ENCODE measurements at places on chromosomes 7 and 10. TPM values are rescaled to one million over a fixed set of nuclear protein-coding genes. Genes with fewer than 3 reads are reported as not detected.
A peak's percentile ranks its signal among the peaks of the same experiment; 100 is the strongest.

GRCh38 chr7:70506434-70506833 lies 625.5 kb upstream of the GALNT17 start:
- H3K4me3 ChIP-seq: no peak overlapping the region
- no peak overlapping the region for H3K27ac ChIP-seq
- H3K27me3 ChIP-seq: no peaks in the 10 kb centered on the region

DNA sequence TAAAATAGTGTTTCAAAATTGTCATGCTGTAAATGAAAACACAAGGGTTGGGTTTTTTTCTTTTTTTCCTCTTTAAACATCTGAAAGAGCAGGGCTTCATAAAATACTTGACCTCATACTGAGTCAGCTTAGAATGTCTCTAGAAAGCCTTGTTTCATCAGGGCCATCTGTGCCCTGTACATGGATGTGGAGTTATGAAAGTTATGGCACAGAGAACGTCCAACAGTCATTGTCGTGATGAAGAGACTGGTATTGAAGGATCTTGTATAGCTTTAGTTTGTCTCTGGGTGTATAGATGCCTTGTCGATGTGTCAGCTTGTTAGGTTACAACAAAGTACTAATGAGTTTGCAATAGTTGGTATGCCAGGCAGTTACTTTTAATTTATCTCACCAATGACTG lies 127.3 kb downstream of the FAM204A start:
- no peaks in the 10 kb centered on the region for H3K36me3 ChIP-seq
- peaks cover 35% of the 10 kb centered on the region for H3K4me1 ChIP-seq
- no peak for DNase-seq

RBP3 gene
- not detected for total RNA-seq

CRCP gene
- 38.0 TPM for total RNA-seq

DNA sequence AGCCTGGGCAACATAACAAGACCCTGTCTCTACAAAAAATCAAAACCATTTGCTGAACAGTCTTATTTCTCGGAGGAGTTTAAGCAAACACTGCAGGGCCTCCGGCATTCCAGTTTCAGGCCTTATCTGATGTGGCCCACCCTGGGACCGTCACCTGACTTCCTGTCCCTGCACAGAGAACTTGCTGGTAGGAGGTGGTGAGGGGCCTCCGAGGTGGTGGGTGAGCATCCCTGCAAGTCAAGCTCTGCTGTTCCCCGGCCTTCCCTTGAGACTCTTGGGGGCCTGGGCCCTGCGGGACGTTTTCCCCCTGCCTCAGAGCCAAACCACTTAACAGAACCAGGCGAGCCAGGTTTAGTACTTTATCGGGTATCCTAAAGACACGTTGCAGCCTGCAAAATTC lies 44.5 kb upstream of the AP5Z1 start:
- DNase-seq: no peak
- no peaks in the 10 kb centered on the region for H3K27me3 ChIP-seq
- H3K27ac ChIP-seq: no peak overlapping the region
- no peaks in the 10 kb centered on the region for H3K36me3 ChIP-seq

DNA sequence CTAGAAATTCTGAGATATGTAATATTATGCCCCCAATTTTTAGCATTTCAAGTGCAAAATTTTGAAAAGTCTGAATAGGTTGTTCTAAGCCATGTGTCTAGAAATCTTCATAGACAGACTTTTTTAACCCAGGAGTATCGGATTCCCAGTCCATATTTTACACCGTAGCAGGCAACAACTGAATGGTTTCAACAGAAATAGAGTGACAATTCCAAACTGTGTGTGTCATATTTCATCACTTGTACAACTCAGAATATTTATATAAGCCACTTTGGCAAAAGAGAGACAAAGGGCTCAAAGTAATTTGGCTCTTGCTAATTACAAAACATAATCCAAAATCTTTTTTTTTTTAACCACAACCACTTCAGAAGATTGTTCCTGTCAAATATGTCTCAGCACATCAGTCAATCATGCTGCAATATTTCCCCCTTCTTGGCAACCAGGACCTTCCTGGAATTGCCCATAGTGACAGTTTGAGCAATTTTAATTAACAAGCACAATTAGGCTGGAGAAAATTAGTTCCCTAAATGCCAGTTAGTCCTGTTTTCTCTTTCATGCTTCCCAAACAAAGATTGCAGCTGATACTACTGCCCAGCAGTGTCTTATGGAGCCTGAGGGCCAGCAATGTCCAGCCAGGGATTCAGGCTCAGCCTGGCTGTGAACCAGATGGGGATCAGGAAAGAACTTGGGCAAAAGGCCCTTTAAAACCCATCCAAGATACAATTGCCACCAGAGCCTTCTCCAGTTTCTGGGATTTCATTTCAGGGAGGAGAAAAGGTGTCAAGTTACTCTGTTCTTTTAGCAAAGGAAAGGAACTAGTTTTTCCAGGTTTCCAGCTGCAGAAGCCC lies 533.3 kb upstream of the GHITM start:
- no peaks in the 10 kb centered on the region for H3K27me3 ChIP-seq
- H3K36me3 ChIP-seq: no peaks in the 10 kb centered on the region
- H3K27ac ChIP-seq: no peak overlapping the region
- peaks cover 16% of the 10 kb centered on the region for H3K4me1 ChIP-seq
- DNase-seq: no peak

- H3K36me3 ChIP-seq: no peaks in the 10 kb centered on the region
- H3K4me3 ChIP-seq: no peak overlapping the region
- peaks cover 28% of the 10 kb centered on the region for H3K4me1 ChIP-seq
- DNase-seq: no peak
- H3K27ac ChIP-seq: peak overlapping the region; percentile 31
These were observed 54.6 kb downstream of the FHIP2A start for GRCh38 chr10:114876169-114876568.

DNA sequence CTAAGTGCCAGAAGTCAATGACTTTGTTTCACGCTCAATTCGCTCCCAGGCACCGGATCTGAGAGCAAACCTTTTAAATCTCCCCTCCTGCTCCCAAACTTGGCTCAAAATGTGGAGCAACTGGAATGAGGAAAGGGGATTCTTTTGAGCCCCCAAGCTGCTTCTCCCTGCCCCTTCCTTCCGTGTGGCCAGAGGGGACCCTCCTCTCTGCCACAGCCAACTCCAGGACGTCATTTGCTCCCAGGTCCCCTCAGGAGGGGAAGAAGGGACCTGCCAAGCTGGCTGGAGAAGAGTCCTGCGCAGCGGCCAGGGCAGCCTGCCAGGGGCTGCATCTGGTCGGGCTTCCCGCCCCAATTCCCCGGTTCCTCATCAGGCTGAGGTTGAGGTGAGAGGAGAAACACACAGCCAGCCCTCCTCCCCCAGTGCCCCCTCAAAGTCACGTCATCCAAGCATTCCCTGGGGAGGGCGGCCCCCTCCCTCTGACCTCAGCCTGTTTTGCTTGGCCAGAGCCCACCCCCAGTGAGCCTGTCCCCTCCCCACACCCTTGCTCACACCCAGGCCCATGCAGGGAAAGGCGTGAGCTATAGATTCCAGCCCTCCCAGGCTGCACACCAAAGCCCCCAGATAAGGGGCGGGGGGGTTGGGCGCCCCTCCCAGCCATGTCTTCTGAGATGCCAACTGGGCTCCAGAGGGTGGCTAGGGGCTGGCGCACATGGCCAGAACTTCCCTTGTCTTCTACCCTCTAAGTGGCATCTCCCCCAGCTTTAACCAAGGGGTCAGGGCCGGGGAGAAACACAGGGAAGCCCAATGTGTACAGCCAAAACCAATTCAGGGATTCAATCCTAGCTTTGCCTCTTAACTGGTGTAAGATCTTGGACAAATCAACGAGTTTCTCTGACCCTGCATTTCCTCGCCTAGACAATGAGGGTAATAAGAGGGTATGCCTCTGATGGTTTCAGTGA lies 35.0 kb downstream of the SH3PXD2A start:
- no peak for DNase-seq
- H3K36me3 ChIP-seq: no peaks in the 10 kb centered on the region
- peaks cover 59% of the 10 kb centered on the region for H3K4me1 ChIP-seq
- no peak overlapping the region for H3K27ac ChIP-seq

DNA sequence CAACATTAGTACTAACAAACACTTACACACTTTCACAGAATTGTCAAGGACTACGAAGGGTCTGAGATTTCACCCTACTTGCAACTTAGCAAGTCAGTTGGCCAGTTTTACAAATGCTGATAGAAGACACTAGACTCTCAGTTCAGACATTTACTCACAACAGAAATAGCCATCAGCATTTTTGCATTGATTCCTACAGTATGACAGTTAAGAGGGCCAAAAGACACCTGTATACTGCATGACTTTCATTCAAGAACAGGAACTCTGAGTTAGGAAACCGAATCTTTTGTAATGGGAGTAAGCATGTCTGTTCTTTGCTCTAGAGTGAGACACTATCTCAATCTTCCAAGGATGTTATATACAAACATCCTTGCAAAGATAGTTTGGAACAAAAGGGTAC lies 40.9 kb downstream of the FAM204A start:
- H3K4me1 ChIP-seq: peaks cover 10% of the 10 kb centered on the region
- DNase-seq: no peak
- no peaks in the 10 kb centered on the region for H3K27me3 ChIP-seq
- H3K36me3 ChIP-seq: peaks cover 17% of the 10 kb centered on the region
